ENCODE measurements at places on chromosomes 3 and 15.

DNA sequence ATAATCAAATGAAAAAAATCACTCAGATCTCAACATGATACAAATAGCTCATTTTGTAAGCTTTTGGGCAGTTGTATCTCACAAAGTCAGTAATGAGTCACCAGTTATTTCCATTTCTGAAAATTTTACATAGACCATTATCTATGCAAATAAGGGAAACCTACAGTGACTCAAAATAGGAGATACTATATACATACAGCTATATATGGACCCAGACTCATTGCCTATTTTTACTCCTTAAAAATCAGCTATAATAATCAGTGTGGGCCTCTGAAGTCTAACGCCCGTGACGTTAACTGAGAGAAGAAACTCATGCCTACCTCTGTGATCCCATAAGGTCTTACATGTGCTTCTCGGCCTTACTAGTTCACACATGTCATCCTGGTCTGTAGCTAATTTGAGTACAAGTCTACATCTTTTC, 31.6 kb downstream of the LRIG1 start:
- DNase-seq: peak; percentile 16

DNA sequence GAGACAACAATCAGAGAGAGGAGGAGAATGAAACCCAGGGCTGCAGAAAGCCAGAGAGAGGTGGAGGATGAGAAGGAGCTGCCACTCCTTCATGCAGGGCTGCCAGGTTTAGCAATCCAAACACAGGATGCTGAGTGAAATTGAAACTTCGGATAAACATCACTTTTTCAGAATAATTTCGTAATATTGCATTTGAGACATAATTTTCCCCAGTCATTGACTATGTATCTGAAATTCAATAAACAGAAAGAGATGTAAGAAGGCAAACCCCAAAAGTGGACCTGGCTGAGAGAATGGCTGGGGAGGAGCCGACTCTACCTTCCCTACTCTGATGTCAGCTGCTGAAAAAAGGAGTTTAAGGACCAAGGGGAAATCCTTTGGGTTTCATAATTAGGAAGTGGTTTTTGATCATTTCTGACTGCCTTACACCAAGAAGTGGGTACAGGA, 33.8 kb downstream of the SLC9A9 start:
- DNase-seq: no peak

- no peak for DNase-seq
These were observed 63.3 kb upstream of the CORO2B start for GRCh38 chr15:68515371-68516095.

DNA sequence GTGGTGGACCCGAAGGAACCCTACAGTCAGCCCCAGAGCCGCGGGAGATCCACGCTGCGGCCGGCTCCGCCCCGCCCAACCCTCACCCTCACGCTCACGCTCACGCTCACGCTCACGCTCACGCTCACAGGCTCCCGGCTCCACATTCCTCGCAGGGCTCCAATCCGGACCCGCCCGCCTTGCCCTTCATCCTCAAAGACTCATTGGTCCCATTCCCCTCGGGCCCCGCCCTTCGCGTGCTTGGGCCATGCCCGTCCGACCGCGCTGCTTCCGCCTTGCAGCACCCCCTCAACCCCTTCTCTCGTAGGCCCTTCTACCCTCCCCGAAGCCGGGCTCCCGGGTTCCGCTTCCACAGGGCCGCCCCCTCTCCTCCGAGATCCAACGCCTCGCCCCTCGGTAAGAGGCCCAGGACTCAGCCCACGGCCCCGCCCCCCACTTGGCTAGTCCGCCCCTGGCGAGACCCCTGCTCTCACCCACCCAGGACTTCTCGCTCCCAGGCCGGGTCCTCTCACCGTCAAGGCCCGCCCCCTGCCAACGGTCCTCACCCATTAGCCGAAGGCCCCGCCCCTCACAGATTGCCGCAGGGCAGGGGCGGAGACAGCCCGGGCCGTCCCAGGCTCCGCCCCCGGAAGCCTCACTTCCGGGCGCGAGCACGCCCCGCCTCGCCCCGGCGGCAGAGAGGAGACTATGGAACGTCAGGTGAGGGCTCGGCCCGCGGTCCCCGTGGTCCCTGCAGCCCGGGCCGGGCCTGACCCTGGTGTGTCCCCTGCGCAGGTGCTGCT, at the start of gene APEH:
TSS of gene APEH (plus strand) at position 637 of the 782 bp plus-strand sequence. CDS start at position 688, 51 bp downstream.
- DNase-seq: peak; percentile 98

- DNase-seq: no peak
These were observed 18.9 kb downstream of the TLE3 start for GRCh38 chr15:70078578-70079417.

DNA sequence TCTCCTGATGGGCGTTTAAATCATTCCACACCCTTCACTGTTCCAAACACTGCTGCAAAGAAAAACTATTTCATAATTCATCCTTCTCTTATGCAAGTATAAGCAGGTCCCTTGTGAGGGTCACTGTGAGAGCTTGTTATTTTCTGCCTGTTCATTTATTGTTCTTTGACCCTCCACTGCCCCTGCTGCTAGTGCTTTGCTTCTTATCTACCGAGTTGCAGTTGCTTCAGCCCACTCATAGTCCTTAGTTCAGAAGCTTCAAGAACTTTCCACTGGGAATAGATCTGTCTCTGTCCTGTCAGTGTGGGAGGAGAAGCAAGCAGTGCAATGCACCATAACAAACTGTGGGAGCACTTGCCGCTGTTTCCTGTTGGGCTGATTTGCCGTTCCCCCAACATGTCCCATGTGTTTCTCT, 39.8 kb downstream of the RIOX2 start:
- peak; percentile 80 for DNase-seq
